ENCODE measurements at places on chromosomes 7 and 10.

- no peak for DNase-seq
These were observed 9.3 kb downstream of the TCF7L2 start for GRCh38 chr10:112959207-112959838.

GRCh38 chr7:125926621-125927020, 997.0 kb upstream of the POT1 start:
- DNase-seq: no peak

DNA sequence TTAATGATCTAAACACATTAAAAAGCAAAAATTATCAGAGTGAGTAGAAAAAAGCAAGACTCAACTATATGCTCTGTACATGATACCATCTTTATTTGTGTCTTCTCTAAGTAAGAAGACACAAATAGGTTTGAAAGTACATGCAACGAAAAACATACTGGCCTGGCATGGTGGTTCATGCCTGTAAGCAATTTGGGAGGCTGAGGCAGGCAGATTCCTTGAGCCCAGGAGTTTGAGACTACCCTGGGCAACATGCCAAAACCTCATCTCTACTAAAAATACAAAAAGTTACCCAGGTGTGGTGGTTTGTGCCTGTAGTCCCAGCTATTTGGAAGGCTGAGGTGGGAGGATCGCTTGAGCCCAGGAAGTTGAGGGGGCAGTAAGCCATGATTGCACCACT, 78.1 kb upstream of the TOMM7 start:
- DNase-seq: no peak

DNA sequence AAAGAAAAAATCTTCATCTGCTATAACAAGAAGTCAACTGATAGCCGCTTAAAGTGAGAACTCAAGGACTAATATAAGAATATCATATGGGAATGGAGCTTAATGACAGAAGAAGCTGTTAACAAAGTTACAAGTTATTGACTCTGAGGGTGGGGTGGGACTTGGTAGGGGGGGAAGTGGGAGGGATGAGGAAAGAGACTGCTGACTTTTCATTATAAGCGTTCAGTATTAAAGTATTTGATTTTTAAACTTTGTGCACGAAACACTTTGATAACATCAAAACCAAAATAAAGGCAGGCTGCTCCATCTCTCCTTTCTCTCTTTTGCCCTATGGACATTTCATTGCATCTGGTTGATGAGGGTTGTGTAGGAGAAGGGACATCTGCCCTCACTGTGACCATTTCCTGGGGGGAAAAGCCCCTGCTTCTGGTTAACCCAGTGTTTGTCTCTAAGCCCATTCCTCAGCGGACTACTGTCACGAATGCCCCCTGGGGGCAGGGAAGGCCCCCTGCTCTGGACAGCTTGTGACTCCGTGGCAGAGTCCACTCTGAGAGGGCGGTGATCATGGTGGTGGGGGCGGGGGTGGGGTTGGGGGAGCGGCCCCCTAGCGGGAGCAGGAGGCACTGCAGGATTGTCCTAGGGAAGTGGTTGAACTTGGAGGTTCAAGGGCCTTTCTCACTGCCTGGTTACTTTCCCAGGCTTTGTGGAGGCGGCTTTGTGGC, 17.4 kb downstream of the SLC13A4 start:
- no peak for DNase-seq

DNA sequence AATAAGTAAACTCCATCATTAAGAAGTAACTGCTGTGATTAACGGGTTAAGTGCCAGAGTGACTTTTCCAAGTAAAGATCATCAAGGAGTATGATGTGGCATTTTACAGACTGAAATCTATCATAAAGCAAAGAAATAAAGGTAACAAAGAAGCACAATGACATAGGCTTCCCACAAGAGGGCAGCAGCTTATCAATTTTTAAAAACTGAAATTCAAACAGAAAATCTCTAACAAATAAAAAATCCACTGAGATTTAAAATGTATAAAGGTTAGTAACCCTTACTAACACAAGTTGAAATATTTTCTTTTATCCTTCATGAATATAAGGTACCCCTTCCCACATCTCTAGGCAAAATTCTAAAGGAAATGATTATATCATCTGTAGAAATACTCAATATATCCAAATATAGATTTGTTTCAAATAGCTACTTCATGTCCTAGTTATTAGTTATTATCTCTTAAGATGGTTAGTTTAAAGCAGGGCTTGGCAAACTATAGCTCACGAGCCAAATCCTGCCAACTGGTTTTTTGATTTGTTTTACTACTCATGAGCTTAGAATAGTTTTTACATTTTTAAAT, 29.2 kb downstream of the FAM3C start:
- no peak for DNase-seq

- DNase-seq: no peak
These were observed 5.5 kb downstream of the PIK3AP1 start for GRCh38 chr10:96714746-96715255.

- no peak for DNase-seq
These were observed 192.4 kb downstream of the PTN start for GRCh38 chr7:137151041-137151689.

- no peak for DNase-seq
These were observed 491.4 kb downstream of the PLXNA4 start for GRCh38 chr7:132084776-132085388.

GRCh38 chr7:106692450-106693051, 31.6 kb upstream of the CCDC71L start:
- DNase-seq: no peak

GRCh38 chr10:113060201-113061053, 110.4 kb downstream of the TCF7L2 start:
- no peak for DNase-seq

DNA sequence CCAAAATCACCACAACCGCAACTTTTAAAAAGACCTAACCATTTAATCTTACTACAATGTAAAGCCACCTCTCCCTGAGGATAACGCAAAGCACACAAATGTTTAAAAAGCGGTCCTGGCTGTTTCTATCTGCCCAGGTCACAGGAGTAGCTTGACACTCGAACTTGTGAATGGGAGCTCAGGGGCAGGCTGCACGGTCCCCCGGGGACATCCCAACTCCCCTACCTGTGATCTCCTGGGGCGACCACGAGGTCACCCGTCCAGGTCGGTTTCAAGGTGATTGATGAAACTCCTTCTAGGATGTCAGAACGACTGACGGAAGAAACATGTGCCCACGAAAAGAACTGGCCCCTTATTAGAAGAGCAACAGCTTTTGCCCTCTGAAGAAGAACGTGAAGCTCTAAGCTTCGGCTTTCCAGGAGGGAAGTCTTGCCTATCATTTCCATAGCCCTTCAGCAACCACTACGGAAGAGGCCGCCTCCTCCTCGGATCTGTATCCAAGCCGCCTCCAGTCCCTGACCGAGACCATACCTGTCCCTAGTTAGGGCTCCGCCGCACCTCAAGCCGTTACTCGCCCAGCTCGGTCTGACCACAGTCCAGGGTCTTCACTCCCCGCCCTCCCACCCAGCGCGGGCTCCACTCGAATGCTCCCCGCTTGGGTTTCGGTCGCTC, 459 bp downstream of the CYCS start:
- DNase-seq: no peak

DNA sequence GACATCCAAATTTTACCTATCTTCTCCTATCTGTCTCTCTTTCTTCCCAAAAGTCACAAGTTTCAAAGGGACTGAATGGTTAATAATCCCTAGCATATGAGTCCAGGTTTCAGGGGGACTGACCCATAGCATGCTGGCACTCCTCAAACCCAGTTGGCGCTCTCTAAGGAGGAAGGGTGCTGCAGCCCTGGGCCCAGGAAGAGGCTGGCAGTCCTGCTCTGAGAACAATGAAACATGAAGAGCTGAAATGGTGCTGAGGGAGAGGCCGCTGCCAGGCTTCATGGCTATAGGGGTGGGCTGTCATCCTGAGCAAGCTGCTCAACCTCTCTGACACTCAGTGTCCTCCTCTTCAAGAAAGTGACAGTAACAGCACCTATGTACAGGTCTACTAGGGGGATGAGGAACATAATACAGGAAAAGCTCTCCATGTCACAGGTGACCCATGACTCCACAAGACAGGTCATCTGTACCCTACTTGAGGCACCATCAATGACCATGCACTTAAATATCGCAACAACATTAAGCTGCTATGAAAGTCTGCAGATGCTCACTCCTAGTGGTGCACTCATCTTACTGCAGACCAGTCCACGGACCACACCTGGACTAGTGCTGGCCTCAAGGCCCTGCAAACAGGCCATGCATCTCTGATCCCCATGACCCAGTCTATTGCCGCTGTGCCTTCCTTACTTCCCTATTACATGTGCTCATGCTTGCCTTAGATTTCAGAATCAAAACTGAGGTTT, 17.0 kb downstream of the COBL start:
- no peak for DNase-seq

GRCh38 chr10:31118556-31118955, 86.9 kb upstream of the ZNF438 start:
- no peak for DNase-seq

DNA sequence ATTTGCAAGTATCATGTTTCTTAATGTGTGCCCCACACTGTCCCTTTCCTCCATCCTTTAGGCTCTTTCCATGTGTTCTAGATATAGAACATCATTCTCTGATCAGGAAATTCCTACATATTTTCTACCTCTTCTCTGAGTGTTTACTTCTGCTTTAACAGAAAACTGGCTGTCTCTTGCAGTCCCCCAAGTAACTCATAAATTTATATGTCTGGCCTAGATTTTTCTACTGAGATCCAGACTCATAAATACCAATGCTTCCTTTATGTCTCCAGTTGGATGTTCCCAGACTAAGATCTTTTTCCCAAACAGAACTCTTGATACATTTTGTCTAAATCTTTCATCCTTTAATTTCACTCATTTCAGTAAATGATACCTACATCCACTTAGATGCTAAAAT, 181.8 kb downstream of the CDK14 start:
- no peak for DNase-seq

DNA sequence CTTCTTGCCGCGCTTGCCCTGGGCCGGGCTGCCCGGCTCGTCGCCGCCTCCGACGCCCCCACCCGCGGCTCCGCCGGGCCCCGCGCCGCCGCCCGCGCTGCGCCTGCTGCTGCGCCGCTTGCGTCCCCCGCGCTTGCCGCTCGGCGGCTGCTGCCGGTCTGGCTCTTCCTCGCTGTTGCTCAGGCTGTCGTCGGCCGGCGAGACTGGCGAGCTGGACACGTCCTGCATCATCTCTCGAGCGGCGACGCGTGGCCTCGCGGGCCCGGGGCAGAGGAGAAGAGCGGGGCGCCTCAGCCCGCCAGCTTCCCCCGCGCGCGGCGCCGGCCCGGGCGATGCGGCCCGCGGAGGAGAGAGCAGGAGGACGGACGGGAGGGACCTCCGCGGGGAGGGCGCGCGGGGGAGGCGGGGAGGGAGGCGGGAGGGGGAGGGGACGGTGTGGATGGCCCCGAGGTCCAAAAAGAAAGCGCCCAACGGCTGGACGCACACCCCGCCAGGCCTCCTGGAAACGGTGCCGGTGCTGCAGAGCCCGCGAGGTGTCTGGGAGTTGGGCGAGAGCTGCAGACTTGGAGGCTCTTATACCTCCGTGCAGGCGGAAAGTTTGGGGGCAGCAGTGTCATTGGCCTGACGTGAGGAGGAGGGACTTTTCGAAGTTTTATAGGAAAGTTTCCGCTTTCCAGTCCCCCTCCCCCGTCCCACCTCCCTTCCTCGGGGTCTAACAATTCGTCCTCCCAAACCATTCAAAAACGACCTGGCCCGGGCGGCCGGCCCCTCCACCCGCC, at the start of gene TWIST1:
TSS of gene TWIST1 (minus strand) at position 546 of the 779 bp plus-strand sequence. CDS start at position 231, 315 bp downstream.
- peak; percentile 66 for DNase-seq

GRCh38 chr7:52074912-52075311, 758.3 kb upstream of the COBL start:
- DNase-seq: no peak

GRCh38 chr7:86768394-86768793, 124.7 kb downstream of the GRM3 start:
- no peak for DNase-seq

- DNase-seq: no peak
These were observed 21.7 kb downstream of the LARP4B start for GRCh38 chr10:909831-910230.

- no peak for DNase-seq
These were observed 233.3 kb downstream of the SKAP2 start for GRCh38 chr7:26630941-26631580.

- no peak for DNase-seq
These were observed 25.6 kb downstream of the CDK14 start for GRCh38 chr7:90621747-90622140.
